ENCODE measurements at places on chromosomes 12 and 14.

GRCh38 chr12:120110550-120111501 lies 5.7 kb downstream of the RAB35 start:
- peak; percentile 88 for DNase-seq

- peak; percentile 41 for DNase-seq
Measured at GRCh38 chr12:57031138-57031725, 14.9 kb upstream of the TAC3 start.

GRCh38 chr14:68111853-68112270 lies 292.3 kb downstream of the RAD51B start:
- no peak for DNase-seq

GRCh38 chr12:104551-105081 lies 38.0 kb downstream of the IQSEC3 start:
- DNase-seq, result no peak

DNA sequence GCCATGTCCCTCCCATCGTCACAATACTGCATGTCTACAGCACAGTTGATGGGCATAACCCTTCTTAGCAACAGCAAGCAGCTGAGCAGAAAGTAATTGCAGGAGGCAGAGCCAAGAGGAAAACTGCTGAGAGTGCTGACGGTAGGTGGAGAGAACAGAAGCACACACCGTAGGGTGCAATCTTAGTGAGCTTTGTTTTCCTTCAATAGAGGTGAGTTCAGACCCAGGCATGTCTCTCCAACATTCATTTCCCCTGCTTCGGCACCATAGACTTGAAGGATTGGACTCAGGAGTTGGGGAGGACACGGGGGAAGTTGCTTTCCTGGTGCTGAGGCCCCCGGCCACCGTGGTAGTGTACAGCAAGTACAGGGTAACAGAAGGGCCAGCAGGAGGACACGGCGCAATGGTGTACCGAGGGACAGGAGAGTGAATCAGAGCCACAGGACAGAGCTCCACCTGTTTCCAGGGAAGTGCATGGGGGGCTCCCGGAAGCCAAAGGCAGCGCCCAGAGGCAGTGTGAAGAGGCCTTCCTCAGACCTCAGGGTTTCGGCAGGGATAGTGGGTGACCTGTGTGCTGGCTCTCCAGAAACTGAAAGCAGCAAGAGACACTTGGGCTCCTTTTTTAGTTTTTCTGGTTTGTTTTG lies 36.3 kb upstream of the SINHCAF start:
- peak; percentile 11 for DNase-seq

GRCh38 chr14:75822522-75823141 lies 159.2 kb downstream of the TGFB3 start:
- no peak for DNase-seq

DNA sequence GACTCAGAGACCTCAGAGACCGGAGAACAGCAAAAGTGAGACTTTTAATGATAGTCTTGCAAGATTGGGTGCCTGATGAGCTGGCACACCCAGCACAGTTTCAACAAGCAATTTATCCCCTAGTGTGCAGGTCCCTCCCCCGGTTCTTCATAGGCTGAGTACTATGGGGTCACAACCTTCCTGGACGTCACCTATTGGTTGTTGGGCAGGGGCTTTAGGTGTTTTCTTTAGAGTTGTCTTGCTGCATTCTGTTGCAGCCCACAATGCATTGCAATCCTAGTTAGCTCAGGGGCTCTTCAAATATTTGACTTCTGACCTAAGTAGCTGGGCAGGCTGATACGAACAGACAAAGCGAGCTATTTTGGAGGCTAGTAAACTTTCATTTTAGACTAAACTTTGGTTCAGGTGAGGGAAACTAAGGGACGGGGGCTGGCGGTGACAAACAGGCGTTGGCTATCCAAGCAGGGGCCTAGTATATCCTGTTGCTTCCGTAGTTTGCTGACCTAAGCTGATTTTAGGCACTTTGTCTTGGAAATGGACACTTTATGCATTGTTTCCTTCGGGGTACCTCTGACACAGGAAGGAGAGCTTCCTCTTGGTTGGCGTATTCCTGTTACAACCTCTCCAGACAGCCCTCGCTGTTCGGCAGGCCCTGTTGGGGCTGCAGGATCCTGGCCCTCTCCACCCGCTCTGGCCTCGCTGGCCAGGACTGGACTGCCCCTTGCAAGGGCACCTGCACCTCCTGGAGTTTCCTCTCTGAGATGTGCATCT lies 14.1 kb downstream of the SIVA1 start:
- no peak for DNase-seq

DNA sequence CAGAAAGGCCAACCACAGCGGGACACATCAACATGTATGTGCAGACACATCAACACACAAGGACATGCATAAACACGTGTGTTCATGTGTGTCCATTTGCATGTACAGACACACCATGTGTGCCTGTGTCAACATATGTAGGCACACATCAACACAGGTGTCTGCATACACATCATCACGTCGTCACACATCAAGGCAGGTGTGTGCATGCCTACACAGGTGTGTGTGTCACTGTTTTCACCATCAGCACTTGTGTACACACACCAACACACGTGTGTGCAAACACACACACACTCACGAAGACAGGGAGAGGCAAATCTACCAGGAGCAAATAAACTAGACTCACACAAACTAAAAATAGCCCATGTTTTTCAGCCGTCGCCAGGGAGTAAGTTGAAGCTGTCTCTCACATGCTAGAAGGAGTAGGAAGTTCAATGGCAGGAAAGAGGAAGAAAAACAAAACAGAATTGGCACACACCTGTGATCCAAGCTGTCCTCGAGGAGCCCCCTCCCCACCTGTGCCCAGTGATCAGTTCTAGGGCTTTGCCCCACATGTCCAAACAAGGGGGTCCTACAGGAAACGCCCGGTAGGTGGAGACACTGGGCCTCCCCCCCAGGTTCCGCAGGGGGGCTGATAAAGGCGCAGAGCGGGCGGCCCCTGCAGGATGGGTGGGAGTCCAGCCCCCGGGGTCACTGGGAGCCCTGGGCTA lies 7.4 kb downstream of the SCARB1 start:
- DNase-seq, result no peak

- DNase-seq, result no peak
Measured at GRCh38 chr12:4118601-4119156, 154.9 kb upstream of the CCND2 start.

GRCh38 chr12:122452701-122453285 lies 30.3 kb upstream of the CLIP1 start:
- DNase-seq, result no peak

DNA sequence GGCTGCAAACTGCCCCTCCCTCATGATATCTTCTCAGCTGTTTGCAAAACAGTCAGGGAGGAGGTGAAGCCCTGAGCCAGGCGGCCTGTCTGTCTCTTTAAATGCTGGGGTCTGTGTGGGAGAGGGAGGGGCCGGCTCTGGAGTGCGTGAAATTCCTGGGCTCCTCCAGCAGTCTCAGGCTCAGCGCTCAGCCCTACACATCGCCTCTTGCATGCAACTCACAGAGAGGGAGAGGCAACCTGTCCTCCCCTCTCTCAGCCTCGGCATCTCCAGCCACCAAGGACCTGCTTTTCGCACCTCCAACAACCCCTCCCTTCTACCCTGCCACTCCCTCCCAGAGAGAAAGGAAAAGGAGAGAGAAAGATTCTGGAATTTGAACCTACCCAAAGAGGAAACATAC lies at the start of gene NRXN3:
Gene NRXN3 (plus strand): TSS at position 171 of the 400 bp plus-strand sequence. CDS start 72,721 bp downstream, outside the sequence.
- no peak for DNase-seq

GRCh38 chr12:108786450-108786849 lies 55.1 kb upstream of the CORO1C start:
- DNase-seq, result no peak

- DNase-seq, result no peak
Measured at GRCh38 chr12:6494258-6494743, 399 bp downstream of the NCAPD2 start.

DNA sequence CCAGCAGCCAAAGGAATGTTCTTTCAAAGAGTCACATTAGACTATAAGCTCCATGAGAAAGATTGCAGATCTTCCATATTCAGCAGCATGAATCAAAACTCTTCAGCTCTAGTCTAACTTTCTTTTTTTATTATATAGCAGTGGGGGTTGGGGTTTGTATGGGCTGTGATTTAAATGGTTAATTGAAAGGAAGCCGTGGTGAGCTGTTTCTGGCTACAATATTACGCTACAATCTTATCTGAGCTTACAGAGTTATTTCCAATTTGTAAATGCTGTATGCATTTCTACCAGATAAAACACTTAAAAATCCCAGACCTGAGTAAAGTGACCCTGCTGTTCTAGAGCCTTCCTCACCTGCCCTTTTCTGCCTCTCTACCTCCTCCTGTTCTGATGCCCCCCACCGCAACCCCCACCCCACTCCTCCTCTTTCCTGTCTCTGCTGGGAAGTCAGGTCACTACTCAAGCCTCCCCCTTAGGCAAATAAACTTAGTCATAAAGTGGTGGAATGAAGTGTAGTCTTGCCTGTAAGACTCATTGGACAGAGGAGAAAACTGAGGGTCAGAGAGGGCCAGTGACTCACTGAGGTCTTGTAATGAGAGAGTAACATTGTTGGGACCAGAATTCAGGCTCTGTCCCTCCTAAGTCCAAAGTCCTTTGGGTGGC lies 1089.5 kb downstream of the BCL11B start:
- no peak for DNase-seq

- no peak for DNase-seq
Measured at GRCh38 chr12:52636189-52636588, 15.8 kb downstream of the KRT2 start.

DNA sequence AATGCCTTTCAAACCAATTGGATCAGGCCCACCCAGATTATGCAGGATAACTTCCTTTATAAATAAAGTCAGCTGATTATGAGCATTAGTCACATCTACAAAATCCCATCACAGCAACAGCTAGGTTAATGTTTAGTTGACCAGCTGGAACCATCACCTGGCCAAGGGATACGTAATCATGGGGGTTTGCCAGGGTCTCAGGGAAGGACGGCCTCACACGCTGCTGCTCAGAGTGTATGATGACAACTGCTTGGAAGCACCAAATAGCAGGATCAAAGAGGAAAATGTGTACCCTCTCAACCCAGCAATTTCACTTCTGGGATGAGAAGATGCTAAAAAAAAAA lies 162.6 kb downstream of the SLC15A4 start:
- no peak for DNase-seq

DNA sequence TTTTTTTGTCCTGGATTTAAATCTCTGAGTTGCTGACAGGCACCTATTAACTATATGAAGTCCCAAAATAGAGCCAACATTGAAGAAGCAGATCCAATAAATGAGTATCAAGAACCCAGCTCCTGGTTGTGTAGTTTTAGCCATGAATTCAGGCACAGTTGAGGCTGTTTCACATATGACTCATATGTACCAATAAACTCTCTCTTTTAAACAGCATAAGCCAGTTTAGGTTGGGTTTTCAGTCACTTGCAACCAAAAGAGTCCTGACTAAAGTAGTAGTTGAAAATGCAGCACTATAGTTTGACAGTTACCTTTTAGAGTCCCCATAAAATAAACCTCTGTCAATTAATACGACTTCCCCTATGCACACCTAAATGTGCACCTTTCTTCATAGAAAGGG lies 389.9 kb downstream of the RPS29 start:
- DNase-seq, result no peak
